Psoas muscle (tissue), 8 donors: ENCODE measurements at places on chromosomes 7 and 10.

DNA sequence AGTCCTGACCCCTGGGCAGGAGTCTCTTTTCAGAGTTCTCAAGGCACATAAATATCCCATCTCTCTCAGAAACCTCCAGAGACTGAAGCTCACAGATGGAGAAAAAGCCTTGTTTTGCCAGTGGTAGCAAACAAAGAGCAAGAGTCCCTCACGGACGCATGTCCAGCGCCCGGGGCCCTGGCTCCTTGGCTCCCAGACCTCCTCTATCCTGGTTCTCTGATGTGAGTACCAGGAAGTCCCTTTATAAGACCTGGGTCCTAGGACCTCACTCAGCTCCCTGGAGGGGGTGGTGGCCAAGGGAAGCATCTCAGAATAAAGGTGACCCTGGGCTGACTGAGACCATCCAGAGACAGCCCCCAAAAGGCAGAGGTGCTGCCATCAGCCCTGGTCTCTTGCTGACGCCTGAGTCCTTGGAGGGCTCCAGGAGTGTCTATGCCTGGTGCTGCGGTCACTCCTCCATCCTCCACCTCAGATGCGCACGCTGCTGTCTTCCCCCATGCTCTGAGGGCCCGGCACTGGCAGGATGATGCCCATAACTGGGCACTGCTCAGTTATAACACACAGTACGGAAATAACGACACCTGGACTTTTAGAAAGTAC, 221.5 kb downstream of the TNS3 start:
- no peak for DNase-seq

DNA sequence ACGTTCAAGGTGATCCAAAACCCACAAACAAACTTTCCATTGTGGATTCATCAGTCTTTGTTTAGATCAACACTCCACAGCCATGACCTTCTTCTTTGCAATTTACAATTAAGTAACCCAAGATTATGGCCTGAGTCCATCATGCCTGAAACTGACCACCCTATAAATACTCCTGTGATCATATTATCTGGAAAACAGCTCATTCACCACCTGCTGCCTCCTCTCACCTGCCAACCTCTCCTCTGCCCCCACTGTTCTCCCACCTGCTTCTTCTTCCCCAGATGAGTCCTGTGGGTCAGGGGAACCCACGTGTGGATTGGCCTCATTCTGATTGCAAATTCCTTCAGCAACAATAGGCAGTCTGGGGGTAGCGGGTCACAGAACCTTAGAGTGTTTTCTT, 81.4 kb downstream of the ABLIM1 start:
- DNase-seq = no peak

- no peak for DNase-seq
Measured at GRCh38 chr7:91351374-91351773, 87.1 kb downstream of the FZD1 start.

GRCh38 chr7:159317294-159317693, 172.6 kb upstream of the VIPR2 start:
- DNase-seq = no peak

GRCh38 chr7:35752742-35753141, 48.1 kb upstream of the SEPTIN7 start:
- no peak for DNase-seq

GRCh38 chr10:90777621-90778020, 80.2 kb downstream of the HTR7 start:
- DNase-seq = no peak

DNA sequence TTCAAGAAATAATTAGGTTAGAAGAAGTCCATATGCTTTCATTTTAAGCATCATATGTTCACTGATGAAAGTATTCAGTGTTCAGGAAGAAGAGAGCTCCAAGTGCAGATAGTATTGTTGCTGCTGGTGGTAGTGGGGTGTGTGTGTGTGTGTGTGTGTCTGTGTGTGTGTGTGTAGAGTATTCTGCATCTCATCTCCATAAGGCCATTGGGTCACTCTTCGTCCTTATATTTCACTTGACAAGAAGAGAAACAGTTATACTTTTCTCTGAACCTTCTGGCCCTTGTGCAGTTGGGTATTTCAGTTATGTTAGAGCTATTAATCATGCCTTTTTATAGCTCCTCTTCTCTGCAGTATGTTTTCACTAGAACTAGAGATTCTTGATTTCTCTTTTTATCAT, 26.2 kb downstream of the ADAM22 start:
- DNase-seq = no peak

DNA sequence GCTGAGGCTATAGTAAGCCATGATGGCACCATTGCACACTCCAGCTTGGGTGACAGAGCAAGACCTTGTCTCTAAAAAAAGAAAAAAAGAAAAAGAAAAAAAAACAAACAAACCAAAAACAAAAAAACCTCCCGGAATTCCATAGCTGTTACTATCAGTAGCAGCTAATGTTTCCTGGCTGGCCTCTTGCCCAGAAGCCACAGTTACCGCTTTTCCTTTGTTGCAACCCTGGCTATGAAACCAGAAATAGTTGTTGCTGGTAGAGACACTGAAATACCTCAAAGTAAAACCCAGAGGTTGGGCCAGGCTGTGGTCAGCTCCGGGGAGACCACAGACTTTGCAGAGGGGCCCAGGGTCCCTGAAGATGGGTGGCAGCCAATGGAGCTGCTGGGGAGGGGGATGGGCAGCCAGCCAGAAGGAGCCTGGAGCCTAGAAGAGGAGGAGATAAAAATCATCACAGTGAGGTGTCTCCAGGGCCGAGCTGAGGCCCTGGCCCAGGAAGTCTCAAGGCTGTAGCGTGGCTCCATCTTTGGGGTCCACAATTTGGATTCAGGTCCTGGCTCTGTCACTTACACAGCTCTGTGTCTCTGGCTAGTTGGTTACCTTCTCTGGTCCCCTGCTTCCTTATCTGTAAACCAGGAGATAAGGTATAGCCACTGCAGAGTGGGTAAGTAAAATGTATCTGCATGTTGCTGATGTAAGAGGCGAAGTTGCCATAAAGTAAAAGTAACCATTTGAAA, 3.4 kb upstream of the CHST12 start:
- DNase-seq = peak; percentile 76

DNA sequence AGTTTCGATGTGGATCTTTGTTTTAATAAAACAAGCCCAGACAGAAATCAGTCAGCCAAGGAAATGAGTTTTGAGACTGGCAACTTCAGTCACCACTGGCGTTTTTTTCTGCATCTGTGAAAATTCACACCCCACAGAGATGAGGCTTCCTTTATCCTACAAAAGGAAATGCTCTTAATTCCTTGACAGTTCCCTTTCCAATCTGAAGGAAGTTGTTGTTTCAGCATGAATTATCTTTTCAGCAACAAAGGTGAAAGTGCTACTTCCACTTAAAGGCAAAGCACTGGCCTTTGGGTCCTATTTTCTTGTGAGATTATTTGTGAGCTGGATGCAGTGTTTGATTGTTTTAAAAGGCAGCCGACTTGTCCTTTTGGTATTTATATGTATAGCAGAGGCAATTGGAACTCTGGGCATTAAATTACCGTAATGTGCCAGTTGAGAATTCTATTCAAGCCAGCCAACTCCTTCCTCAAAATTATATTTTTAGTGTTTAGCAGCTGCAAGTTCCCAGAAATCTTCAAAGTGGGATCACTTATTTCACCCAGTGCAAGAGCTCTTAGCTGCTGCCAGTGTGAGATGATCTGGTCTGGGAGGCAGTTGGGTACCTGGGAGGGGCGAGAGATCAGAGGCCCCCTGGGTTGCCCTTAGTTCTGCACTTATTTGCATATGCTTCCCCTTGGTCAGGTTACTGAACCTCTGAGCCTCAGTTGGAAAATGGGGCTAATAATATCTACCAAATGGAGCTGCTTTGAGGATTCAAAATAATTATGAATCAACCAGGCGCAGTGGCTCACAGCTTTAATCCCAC, 427.1 kb downstream of the GALNT17 start:
- DNase-seq = no peak

- no peak for DNase-seq
Measured at GRCh38 chr10:4541292-4541691, 284.7 kb upstream of the AKR1E2 start.

DNA sequence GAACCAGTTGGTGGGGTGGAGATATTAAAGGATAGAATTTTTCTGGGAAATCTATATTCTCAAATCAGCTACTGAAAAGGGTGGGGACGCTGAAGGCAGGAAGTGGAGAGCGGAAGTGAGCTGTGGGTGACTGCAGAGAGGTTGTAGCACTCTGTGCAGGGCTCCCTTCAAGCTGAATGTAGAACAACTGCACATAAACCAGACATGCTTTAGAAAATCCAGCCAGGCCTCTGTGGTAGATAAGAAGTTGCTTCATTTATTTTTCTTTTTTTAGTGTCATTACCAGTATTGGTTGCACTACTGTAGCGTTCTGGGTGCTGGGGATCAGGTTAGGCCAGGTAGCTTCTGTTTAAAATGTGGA, 127.8 kb downstream of the CELF2 start:
- no peak for DNase-seq

- DNase-seq = no peak
Measured at GRCh38 chr10:6014241-6014761, 37.0 kb upstream of the IL15RA start.

GRCh38 chr10:88459530-88459929, 123.6 kb downstream of the RNLS start:
- no peak for DNase-seq

- DNase-seq = no peak
Measured at GRCh38 chr7:142469696-142470543, 212.1 kb upstream of the PRSS58 start.
